EH (cell line): ENCODE measurements at places on chromosomes 13 and 19.

- DNase-seq: no peak
Observed at GRCh38 chr13:46852168-46852567, 44.7 kb downstream of the HTR2A start.

DNA sequence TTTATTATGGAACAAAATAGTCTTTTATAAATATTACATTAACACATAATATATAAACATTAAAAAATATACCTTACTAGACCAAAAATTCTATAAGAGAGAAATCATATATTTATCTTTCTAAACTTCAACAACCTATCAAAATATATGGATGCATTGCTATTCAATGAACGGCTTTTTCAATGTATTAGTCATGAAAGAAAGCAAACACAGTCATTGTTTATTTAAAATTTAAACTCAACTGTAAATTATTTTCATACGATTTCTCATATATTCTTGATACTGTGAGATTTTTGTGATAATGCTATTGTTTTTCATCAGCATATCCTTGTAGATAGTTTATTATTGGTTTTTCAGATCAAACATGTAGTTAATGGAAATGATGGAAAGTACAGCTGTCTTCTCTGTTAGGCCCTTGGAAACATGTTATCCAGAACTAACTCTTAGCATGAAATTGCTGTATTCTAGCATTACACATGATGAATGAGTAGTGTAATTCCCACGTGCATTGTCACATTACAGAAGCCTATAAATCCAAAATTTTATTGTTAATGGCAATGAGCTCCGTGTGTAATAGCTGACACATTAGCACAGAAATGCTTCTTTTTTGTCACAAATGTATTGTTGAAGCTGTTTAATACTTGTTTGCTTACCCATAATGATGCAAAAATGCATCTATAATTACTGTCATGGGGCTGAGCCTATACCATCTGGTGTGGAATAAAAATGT, 1639.9 kb downstream of the SLITRK5 start:
- DNase-seq: no peak

GRCh38 chr19:48499316-48500090, 12.1 kb downstream of the LMTK3 start:
- DNase-seq: no peak

DNA sequence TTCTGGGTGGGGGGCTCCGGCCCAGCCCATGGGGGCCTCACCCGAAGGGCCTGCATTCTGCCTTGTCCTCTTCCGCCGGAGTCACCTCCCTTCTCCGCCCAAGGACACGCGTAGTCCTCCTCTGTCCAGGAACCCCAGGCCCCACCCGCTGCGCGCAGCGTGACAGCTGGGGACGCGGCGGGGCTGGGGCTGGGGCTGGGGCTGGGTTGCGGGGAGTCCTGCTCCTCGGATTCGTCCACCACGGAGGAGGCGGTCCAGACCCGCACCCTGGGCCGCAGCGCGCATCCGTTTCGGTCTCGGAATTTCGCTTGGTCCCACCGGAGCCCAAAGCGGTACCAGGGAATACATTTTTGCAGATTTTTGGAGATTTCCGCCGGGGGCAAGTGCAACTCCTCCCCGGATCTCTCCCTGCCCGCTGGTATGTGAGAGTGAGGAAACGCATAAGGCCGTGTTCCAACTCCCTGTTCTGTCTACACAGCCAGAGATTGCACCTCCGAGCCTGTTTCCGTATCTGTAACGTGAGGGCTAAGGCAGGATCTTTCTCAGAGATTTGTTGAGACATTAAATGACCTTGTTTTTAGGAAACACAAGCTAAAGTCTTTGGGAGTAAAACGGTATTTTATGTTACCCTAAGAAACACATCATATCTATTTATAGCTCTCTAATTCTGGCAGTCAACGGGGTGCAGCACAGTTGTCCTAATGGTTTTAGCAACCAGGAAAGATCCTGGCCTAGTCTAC, at the start of gene COX7A1:
Gene COX7A1 (minus strand): TSS at position 96 of the 740 bp plus-strand sequence. CDS start 40 bp downstream, at position 56.
- peak; percentile 67 for DNase-seq

DNA sequence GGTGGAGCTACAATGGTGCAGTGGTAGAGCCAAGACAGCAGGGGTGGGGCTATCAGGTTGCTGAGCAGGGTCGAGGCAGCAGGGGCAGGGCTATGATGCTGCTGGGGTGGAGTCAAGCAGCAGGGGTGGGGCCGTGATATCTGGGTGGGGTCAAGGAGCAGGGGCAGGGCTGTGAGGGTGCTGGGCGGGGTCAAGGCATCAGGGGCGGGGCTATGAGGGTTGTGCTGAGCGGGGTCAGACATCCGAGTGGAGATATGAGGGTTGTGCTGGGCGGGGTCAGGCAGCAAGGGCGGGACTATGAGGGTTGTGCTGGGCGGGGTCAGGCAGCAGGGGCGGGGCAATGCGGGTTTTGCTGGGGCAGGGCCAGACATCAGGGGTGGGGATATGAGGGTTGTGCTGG, 14.7 kb downstream of the HCN2 start:
- DNase-seq: no peak
